ENCODE measurements at places on chromosomes 3 and 15.

DNA sequence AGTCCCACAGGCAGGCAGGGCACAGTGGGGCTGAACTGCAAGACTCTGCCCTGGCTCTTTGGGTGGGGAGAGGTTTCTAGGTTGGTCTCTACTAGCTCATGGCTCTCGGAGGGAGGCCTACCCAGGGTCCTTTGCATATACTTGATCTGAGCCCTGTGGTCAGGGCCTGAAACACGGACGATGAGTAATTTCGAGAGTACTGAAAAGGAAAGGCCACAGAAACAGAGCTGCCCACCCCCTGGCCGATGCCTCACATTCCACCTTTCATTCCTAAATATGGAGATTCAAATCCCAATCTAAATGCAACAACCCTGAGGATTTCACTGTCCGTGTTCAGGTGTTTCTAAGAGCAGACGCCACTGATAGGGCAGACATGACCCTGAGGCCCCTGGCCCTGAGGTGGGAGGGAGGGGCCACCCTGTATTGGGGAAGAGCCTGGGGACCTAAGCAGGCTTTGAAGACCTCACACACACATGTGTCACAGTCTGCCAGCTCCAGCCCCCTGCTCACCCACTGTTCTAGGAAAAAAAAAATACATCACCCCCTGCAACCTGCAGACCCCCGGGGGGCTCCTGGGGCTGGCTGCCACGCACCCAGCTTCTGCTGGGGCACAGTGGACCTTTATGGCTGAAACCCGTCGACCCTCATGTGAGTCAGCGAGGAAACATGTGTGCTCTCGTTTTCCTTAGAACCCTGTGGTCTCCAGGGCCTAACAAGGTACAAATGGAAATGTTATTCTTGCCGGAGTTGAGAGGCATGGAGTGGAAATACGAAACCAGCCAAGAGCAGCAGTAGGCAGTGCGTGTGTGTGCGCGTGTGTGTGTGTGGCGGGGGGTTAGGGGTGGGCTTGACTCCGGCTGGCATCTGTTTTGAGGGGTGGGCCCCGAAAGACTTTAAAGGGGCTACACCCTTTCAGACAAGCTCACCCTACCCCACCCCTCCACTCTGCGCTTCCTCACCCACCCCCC lies 112.7 kb downstream of the CHSY1 start:
- DNase-seq: no peak

GRCh38 chr3:47513125-47513929 lies at the start of gene ELP6:
Gene ELP6, minus strand, starts transcription at chr3:47513712. Its CDS starts 122 bp downstream, at chr3:47513590.
- DNase-seq: peak; percentile 97

DNA sequence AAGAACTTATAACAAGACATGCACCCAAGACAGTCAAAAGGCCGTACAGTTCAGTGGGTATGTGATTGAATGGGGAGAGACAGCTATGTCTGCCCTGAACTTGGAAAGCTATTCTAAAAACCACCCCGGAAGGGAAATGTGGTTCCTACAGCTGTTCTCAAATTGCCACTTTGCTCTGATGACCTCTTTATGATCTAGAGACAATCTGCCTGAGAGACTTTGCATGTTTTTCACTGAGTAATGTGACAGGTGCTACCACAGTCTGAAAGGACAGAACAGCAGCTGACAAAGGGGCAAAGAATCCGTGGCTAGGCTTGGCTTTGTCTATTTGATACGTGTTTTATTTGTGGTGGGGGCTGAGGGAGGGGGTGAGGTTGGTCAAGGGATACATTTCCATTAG lies 148.3 kb upstream of the NPHP3 start:
- no peak for DNase-seq

- no peak for DNase-seq
Measured at GRCh38 chr3:172973799-172974198, 167.2 kb downstream of the SPATA16 start.

- DNase-seq: no peak
Measured at GRCh38 chr3:124395162-124395561, 335.1 kb upstream of the UMPS start.

GRCh38 chr15:63582718-63583426 lies 14.3 kb upstream of the FBXL22 start:
- no peak for DNase-seq

DNA sequence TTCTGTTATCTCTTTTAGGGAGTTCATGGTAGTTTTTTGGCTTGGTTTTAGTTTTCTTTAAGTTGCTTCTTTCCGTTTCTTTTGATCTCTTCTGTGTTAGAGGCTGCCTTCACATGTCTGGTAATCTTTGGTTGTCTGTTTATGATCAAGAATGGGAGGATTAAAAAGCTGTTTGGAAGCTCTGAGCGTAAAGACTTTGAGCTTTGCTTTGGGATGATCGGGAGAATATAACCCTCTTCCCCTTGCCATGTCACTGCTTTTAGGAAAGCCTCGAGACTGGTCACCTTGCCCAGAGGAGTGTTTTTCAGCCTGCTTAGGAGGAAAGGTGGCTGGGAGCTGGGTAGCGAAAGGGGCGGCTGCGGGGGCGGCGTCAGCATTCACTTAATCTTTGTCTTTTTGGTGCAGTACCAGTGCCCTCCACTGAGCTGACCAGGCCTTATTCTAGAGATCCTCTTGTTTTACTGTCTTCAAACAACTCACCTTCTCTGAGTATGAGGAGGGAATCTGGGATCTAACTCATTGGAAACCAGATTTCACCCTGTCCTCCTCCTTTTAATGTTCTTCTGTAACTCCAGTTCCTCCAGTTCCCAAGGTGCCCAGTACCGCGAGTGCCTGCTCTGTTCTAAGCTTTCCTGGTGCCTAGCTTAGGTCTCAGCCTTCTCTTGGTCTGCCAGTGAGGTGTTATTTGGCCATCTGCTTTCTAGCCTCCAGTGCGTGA lies 15.5 kb downstream of the TATDN2 start:
- DNase-seq: peak; percentile 82
